Stimulated activated CD4-positive, alpha-beta T cell treated with anti-CD3 and anti-CD28 coated beads, Interleukin-4, amount 100 ng/mL, for 4 hours (primary cell): ENCODE measurements at places on chromosomes 7 and 10.
A peak's percentile ranks its signal among the peaks of the same experiment; 100 is the strongest.

DNA sequence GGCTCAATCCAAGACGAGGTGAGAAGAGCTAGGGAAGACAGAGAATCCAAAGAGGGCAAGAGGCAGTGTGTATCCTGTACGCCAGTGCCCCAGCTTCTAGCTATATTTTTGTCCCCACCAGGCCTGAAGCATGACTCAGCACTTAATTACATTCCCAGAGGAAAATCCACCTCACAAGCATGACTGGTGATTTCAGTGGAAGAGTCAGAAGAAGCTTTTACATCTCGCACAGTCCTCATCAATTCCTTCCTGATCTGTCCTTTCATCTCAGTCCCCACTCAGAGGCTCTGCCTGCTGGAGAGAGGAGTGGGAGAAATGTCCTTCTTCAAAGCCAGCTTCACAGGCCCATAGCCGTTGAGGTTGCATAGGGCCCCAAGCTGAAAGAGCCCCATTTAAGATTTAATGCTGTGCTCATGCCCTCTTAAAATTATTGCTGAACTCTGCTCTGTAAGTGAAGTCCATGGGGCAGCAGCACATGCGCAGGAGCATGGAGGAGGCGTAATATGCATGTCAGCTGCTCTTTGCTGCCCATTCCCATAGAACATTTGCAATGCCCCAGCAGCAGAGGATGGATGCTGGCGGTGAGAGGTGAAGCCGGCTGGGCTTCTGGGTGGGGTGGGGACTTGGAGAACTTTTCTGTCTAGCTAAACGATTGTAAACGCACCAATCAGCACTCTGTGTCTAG, 39.0 kb upstream of the AOAH start:
- no peak for DNase-seq

DNA sequence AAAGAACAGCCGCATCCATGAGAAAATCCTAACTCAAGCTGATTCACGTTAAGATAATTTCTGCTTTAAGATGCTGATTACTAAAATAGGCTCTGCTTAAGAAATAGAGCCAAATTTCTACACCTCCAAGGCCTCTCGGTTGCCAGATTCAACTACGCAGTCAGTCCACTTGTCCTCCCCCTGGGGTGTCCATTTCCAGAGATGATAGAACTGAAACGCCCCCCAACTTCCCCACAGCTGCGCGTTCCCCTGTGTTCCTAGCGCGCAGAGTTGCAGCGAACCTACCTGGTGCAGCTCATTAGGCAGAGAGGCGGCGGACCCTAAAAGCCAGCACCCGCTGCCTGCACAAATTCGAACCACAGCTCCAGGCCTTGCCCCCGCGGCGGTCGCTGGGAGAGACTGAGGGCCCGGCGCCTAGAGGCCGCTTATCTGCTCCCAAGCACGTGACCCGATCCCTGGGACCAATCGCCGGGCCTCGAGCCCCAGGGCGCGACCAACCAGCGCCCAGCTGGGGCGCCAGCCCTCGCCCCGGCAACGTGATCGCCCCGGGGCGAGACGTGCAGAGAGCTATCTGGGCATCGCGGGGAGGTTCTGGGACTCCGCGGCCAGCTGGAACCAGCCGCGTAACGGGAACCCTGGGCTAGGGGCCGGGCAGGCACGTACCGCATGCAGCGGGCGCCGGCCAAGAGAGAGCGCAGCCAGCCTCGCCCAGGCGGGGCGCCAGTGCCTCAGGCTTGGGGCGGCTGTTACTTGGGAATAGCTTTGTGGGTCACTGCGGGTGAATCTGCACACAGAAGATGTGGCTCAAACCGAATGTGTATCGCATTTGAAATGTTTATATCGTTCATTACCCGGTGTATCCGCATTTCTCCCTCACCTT, at the start of gene PPP1R3C:
PPP1R3C (minus strand) TSS at position 401 of the 880 bp plus-strand sequence; CDS start at position 299, 102 bp downstream.
- peak; percentile 45 for DNase-seq

GRCh38 chr7:18350678-18351077, 144.9 kb upstream of the HDAC9 start:
- no peak for DNase-seq

DNA sequence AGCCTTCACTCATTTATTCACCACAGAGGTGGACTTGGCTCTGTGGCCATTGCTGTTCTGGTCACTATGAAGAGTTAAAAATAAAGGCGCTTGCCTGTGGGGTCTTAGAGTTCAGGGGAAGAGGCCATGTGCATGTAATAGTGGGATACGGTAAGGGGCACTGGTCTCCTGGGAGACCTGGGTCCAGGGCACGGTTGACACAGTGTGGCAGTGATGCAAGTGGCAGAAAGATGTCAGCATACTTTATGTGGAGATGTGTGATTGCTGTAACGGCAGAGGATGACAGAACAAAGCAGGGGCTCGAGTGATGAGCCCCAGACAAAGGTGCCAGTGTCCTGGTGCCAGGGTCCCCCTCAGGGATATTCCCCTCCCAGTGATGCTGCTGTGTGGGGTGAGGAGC, 8.6 kb downstream of the ZSCAN25 start:
- DNase-seq = no peak

DNA sequence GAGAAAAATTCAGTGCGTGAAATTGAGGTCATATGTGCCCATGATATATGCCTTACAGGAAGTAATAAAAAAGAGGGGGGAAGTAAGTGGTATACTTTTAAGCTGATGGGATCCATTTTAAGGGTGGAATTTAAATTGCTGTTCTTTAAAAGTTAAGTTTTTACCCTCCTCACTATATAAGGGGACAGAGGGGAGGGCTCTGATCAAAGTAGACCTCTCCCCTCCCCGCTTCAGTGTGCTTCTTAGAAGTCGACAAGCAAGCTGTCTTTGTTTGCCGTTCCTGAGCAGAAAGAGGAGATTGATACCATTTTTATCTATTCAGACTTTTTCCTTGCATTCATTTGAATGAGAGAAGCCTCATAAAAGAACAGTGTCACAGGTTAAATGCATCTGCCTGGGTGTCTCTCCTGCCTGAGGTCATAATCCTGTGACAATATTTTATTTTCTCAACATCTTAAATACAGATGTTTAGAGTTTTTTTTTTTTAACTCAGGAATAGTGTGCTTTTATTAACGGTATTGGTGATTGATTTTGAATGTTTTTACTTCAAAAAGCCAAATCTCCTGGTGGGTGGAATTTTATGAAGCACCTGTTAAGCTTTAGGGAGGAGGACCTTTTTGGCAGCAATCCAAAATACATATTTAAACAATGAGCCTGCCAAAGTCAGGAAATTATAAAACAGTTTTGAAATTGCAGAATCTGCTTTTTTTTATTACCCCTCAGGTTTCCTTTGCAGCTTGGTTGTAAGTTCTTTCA, 141.7 kb downstream of the KAT6B start:
- DNase-seq = no peak

- no peak for DNase-seq
Observed at GRCh38 chr10:73970845-73971244, 27.1 kb upstream of the VCL start.
